Fibroblast of mammary gland (primary cell): ENCODE measurements at places on chromosomes 12 and 14.

- no peak for DNase-seq
Observed at GRCh38 chr14:59339524-59340330, 125.5 kb downstream of the GPR135 start.

DNA sequence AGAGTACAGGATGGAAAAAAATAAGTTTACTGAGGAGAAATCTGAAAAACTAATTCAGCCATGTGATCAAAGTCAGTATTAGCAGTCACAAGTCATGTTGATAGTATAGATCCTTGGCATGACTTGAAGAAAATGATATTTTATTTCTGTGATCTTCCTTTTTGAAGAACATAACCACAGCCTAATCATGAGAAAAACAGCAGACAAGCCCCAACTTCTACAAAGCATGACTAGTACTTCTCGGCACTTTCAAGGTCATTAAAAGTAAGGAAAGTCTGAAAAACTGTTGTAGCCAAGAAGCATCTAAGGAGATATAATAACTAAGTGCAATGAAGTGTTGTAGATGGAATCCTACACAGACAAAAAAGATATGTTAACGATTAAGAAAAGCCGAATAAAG, 264.1 kb upstream of the FOXG1 start:
- no peak for DNase-seq

GRCh38 chr12:25979059-25979458, 20.6 kb downstream of the RASSF8 start:
- DNase-seq: no peak

GRCh38 chr14:31400031-31400638, 20.2 kb downstream of the HEATR5A start:
- no peak for DNase-seq

DNA sequence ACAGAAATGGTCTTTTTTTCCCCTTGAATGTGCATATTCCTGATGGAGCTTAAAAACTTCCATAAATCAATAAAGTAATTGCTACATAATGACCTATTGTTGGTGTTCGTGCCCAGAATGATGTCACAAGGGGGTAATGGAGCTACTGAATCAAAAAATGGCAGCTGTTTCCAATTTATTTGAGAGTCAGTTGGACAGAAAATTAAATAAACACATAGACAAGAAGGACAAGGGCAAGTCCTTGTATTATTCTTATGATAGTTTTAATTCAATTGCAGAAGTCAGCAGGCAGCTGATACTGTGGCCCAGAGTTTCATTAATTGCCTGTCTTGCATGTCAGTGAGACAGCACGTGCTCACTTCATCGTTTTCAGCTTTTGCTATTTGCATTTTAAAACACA, 473.5 kb downstream of the ETNK1 start:
- peak; percentile 79 for DNase-seq

- no peak for DNase-seq
Observed at GRCh38 chr14:96192975-96193805, 11.4 kb upstream of the BDKRB2 start.

GRCh38 chr14:52873694-52874093, 77.2 kb downstream of the FERMT2 start:
- DNase-seq: peak; percentile 79

GRCh38 chr14:95273001-95273978, 46.4 kb downstream of the CLMN start:
- DNase-seq: peak; percentile 49

DNA sequence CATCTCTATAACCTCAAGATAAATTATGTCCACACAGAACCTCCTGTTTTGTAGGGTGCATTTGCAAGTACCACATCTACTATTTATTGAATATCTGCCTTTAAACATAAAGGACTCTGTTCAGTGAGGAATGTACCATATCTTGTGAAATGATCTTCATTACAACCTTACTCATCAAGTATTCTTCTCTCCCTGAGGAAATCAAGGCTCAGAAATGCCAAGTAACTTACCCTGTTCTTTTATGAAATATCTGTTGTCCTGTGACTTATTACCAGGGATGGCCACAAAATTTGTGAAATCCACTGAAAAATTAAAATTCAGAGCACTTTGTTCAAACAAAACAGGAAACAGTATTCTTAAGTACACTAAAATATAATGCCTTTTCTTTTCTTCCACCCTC, 366.7 kb downstream of the GALC start:
- peak; percentile 24 for DNase-seq

DNA sequence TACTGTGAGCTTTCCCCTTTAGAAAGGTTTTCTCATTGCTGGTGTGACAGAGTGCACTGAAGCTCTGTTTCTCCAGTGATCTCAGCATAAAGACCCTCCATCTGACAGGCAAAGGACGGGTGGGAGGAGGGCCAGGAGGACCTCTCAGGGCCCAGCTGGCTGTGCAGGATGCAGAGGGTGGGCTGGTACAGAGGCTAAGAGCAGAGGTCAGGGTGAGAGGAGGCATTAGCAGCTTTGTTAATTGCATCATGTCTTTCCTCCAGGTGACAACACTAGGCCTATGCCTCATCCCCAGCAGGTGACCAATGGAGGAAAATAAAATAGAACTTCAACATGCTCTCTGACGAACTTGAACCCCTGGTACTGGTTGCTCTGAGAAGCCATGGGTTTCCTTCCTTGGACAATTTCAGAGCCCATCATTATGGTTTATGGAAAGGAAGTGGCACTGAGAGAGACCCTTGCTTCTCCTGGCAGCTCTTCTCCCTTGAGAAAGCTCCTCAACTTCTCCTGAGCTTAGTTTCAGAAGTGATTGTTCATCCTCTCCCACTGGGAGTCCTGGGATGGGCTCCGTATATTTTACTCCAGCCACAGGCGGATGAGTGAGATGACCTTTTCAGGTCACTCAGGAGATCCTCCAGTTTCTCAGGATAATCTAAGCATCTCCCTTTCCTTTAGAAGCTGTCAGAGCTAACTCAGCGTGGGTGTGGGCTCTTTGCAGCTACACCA, 45.8 kb upstream of the ATP23 start:
- DNase-seq: peak; percentile 76

- no peak for DNase-seq
Observed at GRCh38 chr12:58671196-58671595, 249.1 kb downstream of the LRIG3 start.

- no peak for DNase-seq
Observed at GRCh38 chr14:75196064-75196463, 19.7 kb upstream of the TMED10 start.

- DNase-seq: no peak
Observed at GRCh38 chr14:65731933-65732506, 319.5 kb downstream of the FUT8 start.

DNA sequence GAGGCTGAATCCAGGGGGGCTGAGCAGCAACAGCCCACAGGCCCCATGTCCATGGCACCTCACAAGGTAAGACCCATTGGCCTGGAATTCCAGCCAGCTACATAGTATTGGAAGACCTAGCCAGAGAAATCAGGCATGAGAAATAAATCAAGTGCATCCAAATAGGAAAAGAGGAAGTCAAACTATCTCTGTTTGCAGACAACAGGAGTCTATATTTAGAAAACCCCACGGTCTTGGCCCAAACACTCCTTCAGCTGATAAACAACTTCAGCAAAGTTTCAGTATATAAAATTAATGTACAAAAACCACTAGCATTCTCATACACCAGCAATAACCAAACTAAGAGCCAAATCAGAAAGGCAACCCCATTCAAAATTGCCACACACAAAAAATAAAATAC, 16.9 kb downstream of the PDE6H start:
- no peak for DNase-seq

- peak; percentile 56 for DNase-seq
Observed at GRCh38 chr14:68593806-68594536, 198.9 kb downstream of the ZFP36L1 start.

DNA sequence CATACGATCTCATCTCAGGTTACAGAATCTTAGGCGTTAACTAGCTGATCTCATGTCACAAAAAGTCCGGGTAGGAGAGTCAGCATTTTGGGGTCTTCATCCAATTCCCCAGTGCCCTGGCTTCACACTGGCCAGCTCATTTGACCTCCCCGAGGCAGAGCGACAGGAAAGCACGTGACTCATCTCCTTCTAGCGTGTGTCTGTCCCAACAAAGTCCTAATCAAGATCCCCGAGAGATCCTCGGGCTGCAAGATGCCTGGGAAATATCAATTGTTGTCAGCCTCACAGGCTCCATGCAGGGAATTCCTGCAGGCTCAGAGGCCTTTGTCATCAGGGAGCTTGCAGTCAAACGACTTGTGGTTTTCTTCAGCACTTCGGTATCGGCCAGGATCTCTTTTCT, 57.5 kb downstream of the ZNF664 start:
- DNase-seq: peak; percentile 79

DNA sequence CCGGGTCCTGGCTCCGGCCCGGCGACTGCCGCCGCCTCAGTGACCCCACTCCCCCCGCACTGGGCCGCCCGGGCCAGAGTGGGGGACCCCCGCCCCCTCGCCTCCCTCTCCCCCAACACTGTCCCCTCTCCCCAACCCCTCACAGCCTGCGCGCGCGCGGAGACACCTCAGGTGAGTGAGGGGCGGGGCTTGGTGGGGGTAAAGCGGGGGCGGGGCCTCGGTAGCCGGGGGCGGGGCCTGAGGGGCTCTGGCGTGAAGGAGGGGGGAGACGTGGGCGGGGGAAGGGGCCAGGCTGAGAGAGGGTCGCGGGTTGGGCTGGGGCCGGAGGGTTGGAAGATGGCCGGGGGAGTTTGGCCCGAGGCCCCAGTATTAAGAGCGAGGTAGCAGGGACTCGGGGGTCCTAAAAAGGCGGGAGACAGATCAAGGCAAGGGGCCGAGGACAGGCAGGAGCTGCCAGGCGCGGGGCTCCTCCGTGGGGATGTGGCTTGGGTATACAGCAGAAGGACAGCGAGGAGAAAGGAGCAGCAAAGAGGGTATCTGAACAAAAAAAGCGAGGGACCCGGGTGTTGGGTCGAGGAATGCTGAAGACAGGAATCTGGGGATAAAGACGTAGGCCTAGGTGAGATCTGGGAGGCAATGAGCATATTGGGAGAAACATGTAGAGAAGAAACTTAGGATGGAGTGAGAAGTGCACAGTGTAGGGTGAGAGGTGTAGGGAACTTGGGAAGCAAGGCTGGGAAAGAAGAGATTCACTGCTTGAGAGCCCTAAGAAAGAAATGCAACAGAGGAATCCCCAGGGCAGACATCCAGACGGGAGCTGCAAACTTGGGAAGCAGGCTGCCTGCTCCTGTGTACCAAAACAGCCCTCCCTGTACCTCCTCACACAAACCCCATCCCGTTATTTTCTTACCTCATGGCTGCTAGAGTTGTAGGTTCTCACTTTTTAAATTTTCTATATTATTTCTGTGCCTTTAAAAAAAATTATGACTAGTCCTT, 10.8 kb downstream of the SUOX start:
- DNase-seq: peak; percentile 14

DNA sequence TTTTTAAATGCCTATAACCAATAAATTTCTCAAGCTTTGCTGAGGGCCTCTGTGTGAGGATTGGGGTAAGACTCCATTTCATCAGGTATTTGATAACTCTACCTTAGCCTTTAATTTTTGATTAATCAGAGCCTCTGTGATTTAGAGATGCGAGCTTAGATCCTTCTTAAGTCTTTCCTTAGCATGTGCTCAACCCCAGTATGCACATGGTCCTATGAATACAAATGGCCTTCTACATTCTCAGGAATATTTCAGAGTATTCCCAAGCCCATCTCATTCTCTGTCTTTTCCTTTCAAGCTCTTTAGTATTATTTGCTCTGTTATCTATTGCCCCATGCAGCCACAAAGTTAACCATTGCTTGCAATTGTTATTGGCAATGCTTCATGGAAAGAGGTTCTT, 1407.7 kb downstream of the LRFN5 start:
- DNase-seq: no peak

DNA sequence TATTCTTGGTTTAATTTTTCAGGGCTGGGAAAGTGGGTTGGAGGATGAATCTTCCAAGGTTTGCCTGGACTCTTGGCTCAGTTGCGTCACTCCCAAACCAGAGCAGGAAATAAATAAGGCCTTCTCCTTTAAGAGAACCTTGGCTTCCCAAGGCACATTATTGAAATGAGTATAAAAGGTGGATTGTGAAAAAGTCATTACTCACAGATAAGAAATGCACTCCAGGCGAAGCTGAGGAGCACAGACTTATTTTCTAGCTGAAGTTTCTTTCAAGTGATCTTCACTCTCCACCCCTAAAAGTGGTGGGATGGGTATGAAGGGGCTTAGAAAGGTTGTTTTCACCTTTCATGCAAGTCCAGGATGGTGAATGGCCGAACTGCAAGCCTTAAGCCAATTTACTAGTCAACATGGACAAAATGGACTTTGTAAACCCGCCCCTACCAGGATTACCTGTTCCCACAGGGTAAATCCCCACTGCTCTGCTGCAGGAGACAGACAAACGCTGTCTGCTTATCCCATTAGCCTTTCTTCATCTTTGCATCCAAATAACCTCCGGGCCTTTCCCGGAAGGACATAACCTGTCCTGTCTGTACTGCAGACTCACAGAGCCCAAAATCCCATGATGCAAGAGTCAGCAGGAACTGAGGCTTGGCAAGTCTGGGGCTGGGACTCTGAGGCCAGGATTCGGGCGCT, 207.6 kb downstream of the BCL11B start:
- DNase-seq: no peak

DNA sequence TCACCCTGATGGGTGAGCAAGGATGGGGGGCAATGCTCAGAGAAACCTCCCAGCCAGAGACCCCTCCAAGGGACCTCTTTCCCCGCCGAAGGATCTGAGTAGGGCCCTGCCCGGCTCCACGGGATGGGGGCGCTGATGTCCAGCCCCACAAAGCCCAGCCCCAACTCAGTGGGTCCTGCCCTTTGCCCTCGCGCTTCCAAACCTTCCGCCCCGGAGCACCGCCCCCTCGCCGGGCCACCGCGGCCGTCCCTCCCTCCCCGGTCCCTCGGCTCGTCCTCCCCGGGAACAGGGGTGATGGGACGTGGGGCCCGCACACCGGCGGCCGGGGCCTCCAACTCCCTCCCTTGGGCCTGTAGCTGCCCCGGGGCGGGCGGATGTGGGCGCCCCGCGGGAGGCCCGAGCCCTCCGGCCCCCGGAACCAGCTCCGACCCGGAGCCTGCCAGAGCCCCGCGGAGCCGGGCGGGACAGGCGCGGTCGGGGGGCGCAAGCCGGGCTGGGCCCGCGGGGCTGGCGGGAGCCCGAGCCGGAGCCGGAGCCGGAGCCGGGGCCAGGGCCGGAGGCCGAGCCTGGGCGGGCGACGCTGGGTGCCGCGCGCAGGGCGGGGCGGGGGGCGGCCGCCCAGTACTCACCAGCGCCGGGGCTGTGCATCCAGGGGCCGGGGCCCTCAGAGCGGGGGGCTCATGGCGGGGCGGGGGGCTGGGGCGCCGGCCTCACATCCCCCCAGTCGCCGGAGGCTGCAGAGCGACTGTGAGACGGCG, 386 bp downstream of the HDAC7 start:
- no peak for DNase-seq

DNA sequence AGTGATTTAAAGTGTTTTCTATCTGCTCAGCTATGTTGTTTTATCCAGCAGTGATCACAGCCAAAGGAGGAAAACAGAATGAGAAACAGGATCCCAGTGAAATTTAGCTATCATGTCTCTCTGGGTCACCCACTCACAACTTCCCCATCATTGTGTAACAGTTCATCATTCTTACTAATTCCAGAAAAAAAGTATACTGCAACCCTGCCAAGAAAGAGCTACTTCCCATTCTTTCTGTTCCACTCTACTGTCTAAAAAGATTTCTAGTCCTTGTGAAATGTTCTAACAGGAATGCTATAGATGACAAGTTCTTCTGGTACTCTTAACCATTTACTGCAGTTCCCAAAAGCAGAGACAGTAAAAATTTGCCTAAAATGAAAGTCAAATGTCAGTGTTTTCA, 39.2 kb upstream of the CD163 start:
- DNase-seq: peak; percentile 86
